ENCODE measurements at places on chromosomes 7 and 10. TPM values are rescaled to one million over a fixed set of nuclear protein-coding genes. Genes with fewer than 3 reads are reported as not detected.
A peak's percentile ranks its signal among the peaks of the same experiment; 100 is the strongest.

Gene SPDYE6
- not detected for total RNA-seq

Gene PIK3CG
- total RNA-seq = 11.8 TPM

Gene ANKMY2
- total RNA-seq = 13.5 TPM

Gene CLCN1
- not detected for total RNA-seq

Gene NRP1
- total RNA-seq = 111 TPM

Gene PHYH
- 25.1 TPM for total RNA-seq

Gene CPEB3
- 7.4 TPM for total RNA-seq

Gene SFTPA1
- total RNA-seq = 1.7 TPM

DNA sequence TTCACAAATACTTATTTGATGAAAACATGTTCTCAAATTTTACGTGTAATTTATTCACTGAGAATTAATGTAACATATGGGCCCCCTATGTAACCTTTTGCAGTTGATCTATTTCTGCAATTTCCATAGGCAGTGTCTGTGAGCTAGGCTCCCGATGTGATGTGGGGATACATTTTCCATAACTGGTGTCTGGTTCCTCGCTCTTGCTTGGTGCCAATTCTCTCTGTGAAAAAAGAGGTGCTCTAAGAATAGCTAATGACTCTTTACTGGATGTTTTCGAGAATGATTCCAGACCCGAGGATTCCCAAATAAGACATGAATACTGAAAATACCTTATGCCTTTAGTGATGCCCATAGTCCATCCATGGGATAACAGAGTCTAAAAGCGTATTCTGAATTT is 286.7 kb upstream of the FZD8 start:
- no peak for DNase-seq

GRCh38 chr10:65931291-65932070 is 994.4 kb upstream of the LRRTM3 start:
- DNase-seq = no peak

DNA sequence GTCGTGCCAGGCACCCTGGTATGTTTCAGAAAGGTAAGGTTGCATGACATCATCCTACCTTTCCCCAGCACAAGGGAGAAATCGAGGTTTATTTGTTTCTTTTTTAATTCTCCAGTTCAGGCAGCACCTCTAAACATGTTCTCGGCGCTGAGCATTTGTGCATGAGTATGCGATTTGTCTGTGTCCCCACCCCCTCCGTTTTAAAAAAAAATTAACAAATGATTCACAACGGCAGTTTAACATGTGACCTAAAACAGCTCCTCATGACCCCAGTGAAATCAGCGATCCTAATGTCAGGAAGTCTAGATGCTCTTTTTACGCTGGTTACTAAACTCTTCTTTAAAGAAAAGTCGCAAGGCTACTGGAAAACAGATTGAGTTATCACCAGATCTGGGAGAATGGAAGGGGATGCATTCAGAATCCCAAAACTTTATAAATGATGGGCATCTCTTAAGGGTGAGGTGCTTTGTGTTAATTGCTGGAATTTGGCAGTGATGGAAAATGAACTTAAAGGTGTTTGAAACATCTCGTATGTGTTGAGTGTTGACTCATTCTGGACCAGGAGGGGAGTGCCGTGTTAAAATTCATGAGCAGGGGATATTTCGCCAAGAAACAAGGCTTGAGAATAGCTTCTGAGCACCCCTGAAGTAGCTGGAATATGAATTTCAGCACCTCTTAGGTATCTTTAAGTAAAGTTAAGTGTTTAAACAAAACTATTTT is 106.8 kb upstream of the PDCD4 start:
- DNase-seq = no peak

DNA sequence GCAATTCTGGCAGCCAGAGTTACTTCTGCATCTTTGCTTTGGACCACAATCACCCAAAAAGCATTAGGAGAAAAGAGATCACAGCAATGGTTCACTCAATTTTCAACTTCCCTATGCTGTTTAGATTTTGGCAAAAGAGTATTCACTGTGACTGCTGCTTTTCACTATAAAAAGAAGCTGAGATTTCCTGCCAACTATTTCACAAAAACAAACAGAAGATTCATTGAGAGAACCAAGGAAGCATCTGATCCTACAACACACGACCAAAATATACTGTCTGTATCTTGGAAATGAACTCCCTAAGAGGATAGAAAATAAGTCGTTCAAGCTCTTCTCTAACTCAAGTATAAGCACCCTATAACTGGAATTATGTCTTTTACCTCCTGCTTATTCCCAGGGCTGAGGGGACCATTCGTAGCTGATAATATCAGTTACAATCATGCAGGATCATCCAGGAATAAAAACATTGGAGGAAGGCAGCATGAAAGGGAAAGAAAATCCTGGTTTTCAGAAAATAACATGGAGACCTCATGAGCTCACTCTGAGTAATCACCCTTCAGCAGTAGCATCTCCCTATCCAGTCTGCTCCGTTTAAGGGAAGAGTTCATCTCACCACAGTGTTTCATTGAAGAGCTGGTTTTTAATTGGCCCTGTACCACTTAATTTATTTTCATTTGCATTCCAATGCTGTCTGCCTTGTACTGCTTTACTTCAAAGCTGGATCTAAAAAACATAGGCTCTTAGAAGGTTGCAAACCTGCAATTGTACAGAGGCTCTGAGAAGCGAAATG is 256.2 kb downstream of the PAXIP1 start:
- no peak for DNase-seq

DNA sequence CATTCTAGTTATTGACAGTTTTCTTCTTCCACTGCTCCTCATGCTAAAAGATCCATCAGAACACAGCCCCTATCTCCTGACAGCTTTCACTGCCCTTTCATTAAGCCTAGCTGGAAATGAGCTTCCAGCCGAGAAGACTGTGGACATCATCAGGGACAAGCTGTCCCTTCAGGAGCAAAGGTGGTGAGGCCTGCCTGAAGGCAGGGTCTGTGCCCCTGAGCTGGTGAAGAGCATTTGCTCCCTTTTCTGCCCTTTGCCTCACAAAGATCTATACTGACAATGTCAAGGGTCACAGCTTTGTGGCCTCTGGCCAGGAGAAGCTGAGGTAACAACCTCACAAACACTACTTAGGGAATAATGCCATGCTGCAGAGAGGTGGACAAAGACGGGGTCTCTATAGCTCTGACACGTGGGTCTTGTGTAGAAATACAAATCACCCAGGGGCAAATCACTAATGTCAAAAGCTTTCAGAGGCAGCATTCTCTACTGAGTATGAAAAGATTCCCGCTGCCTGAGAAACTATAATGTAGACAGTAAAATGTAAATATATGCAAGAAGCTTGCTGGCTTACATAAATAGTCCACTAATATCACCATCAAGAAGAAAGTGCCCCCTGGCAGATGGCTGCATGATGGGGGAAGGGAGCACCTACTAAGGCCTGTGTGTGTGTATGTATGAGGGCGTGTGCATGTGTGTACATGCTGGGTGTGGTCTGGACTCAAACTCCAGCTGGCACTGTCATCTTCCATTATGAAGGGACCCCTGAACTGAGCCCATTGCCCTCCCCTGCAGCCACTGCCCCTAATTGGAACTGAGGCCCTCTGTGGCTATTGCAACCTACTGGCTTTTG is 55.8 kb downstream of the HBP1 start:
- no peak for DNase-seq

DNA sequence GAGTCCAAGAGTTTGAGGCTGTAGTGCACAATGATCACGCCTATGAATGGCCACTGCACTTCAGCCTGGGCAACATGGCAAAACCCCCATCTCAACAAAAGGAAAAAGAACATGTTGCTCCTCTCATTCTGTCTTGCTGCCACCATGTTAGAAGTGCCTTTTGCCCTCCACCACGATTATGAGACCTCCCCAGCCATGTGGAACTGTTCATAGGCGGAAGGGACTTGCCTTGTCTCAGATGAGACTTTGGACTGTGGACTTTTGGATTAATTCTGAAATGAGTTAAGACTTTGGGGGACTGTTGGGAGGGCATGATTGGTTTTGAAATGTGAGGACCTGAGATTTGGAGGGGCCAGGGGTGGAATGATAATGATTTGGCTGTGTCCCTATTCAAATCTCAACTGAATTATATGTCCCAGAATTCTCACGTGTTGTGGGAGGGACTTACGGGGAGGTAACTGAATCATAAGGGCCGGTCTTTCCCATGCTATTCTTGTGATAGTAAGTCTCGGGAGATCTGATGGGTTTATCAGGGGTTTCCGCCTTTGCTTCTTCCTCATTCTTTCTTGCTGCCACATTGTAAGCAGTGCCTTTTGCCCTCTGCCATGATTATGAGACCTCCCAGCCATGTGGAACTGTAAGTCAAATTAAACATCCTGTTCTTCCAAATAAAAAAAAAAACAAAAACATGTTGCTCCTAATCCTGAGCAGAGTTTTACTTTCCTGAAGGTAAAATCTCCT is 22.3 kb downstream of the DLG5 start:
- no peak for DNase-seq

GRCh38 chr7:42527004-42527403 is 290.0 kb upstream of the GLI3 start:
- no peak for DNase-seq

DNA sequence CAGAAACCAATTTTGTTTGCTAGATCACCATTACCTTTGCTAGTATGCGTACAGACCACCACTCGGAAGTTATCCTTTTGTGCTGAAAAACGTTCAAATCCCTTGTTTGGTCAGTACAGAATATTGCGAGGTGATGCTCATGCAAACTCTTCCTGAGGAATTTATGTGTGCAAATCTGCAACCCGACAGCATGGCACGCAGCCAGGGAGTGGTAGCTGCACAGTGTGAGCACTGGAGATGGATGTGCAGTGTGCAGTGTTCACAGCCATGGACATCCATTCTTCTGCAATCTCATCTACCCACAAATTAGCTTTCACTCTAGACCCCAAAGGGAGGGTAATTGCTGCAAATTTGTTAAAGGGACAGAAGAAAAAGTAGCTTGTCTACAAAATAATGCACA is 72.2 kb downstream of the CACUL1 start:
- no peak for DNase-seq

DNA sequence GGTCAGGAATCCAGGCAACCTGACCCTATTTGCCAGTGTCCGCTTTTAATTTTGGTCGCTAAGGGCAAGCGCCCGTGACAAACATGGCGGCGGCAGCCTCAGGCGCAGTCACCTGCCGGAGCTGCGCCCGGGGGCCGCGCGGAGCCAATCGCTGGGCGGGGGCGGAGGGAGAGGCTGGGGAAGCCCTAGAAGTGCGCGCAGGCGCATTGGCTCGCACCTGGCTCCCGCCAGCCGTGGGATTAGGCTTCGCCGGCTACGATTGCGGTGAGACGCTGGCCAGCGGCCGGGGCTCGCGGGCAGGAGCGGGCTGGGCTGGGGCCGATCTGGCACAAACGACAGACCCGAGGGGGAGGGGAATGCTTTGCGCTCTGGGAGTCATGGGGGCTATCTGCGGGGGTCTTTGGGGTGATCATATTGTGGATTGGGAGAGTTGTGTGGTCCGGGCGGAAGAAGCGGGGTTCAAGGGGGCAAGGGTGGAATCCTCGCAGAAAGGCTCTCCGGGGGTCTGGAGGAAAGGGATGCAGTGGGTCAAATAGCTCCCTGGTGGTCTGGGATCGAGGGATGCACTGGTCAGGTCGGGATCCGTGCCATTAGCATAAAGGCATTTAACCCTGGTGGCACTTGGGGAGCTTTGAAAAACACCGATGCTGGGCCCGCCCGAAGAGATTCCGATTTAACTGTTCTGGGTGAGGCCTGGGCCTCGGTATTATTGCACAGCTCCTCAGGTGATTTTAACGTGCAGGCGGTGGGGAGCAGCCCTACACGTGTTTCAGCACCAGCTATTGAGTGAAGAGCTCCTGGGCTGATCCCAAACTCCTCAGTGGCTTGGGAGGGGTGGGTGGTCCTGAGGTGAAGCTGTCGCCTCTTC is 10.1 kb upstream of the C10orf95 start:
- peak; percentile 96 for DNase-seq

DNA sequence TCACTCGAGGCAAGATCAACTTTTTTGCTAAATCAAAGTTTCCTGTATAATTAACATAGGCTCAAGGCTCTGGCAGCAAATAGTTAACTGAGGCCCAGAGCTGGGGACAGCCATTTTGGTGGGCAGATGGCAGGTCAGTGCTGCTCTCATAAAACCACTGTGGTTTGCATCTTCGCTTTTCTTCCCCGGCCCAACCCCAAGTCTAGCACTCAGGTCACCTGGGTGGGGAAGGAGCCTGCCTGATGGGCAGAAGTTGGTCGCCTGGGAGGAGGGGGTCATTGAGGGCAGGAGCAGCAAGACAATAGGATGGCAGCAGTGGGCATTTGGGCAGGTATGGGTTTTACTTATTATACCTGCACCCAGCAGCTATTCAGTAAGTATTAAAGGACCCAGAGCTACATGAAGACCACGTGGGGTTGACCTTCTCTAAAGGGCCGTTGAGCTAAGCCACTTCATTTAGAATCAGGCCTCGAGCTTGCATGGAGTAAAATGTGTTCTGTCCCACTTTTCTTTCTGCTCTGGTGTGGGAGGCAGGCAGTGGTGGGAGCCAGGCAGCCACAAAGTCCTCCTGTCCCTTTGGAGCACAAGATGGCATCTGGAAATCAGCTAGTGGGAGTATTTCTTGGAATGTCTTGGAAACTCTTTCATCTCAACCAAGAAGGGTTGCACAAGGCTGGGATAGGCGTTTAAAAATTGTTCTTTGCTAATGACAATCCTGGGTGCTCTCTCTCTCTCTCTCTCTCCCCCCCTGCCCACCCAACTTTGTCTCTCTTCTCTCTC is 133.4 kb downstream of the SPAG6 start:
- no peak for DNase-seq

GRCh38 chr7:11579141-11579540 is 252.9 kb downstream of the THSD7A start:
- no peak for DNase-seq

- no peak for DNase-seq
These were observed 595.8 kb upstream of the MKI67 start for GRCh38 chr10:128721963-128722445.

- no peak for DNase-seq
These were observed 526.2 kb upstream of the PFKP start for GRCh38 chr10:2541176-2541575.

DNA sequence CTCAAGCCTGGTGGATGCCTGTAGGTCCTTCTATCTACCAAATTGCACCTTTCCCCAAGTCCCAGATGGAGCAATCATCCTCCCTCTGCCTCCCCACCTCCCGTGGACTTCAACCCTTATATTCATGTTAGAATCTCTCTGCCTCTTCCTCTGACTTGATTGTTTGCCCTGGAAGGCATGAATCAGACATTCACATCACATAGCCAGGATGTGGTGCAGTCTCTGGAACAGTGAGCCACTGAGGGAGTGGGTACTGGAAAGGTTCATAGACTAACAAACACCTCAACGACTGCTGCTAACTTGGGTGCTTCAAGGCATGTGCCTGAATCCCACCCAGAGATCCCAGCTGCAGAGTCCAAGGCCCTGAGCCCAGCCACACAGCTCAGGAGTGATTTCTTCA is 494.0 kb downstream of the TNS3 start:
- DNase-seq = no peak
